ENCODE measurements at places on chromosomes 2 and 18. TPM values are rescaled to one million over a fixed set of nuclear protein-coding genes. Genes with fewer than 3 reads are reported as not detected.

The BUB1 gene
- 65.0 TPM for total RNA-seq

The ALKAL2 gene
- not detected for total RNA-seq

The CDH7 gene
- not detected for total RNA-seq

The RNF152 gene
- 0.17 TPM for total RNA-seq

The CNTNAP5 gene
- total RNA-seq, result not detected

The SRD5A2 gene
- total RNA-seq, result not detected

The ACKR3 gene
- 0.86 TPM for total RNA-seq

The SLC11A1 gene
- total RNA-seq, result 0.15 TPM

The RMC1 gene
- total RNA-seq, result 43.2 TPM

The NCKAP5 gene
- not detected for total RNA-seq

The UGT1A4 gene
- total RNA-seq, result not detected
